Hindlimb muscle (tissue), 1 donor: ENCODE measurements at places on chromosomes 6 and 20.

GRCh38 chr6:151431337-151431736 lies 20.6 kb downstream of the RMND1 start:
- DNase-seq, result no peak

GRCh38 chr6:13164291-13164690 lies 164.0 kb downstream of the TBC1D7 start:
- no peak for DNase-seq

DNA sequence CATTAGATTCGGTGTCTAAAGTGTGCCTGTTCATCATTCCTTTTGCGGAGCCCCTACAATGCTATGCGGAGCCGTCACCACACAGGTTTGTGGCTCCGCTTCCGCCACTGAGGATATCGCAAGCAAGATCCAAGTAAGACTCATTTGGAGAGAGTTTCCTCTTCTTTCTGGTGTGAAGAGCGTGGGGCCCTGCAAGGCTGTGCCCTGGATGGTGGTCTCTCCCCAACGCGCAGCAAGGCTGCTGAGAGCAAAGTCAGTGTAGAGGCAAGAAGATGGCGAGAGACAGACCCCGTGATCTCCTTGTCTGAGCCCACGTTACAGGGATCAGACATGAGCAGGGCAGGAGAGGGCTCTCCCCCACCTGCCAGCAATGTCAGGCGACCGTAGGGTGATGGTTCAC lies 96.3 kb upstream of the AFDN start:
- DNase-seq, result no peak

DNA sequence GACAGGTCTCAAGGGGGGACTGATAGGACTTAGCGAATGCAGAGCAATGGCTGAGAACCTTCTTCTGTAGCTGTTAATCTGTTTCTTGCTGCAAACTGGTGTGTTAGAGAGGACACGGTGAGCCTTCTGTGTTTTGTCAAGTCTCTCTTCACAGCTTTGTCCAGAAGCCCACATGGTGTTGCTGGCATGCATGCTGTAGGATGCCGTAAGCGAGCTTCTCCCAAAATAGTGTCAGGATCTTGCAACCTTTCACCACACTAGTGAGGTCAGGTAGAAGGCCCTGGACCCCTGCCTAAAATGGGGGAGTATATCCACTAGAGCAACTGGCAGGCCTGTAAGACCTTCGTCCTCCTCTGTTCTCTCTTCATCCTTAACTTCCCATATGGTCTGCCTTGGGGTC lies 51.9 kb upstream of the GLP1R start:
- DNase-seq, result no peak

DNA sequence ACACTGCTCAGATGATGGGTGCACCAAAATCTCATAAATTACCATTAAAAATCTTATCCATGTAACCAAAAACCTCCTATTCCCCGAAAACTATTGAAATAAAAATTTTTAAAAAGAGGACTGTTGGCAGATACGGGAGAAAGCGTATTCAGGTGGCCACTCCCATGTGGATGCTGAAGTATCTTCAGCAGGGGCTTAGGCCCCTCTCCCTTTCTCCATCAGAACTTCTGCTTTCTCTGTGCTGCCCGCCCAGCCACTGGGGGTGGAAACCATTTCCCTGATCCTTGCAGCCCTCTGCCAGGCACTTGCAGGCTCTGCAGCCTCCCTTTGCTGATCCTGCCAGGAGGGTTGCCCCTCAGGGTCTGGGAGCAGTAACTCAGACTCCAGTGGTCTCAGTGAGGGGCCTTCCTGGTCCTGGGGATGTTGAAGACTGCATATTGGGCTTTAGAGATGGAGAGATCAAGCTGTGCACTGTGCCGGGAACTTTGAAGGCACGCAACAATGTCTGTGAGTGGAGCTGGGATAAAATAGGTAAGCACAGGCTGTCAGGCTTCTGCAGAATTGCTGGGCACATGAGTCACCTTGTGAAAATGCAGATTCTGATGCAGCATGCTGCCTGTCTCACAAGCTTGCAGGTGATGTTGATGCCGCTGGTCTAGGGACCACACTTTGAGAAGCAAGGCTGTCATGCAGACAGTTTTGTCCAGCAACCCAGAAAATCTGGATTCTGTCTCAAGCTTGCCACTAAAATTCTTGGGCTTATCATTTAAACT lies 59.6 kb downstream of the SLC24A3 start:
- no peak for DNase-seq

GRCh38 chr20:62651285-62652021 lies 9.2 kb downstream of the SLCO4A1 start:
- DNase-seq, result no peak

DNA sequence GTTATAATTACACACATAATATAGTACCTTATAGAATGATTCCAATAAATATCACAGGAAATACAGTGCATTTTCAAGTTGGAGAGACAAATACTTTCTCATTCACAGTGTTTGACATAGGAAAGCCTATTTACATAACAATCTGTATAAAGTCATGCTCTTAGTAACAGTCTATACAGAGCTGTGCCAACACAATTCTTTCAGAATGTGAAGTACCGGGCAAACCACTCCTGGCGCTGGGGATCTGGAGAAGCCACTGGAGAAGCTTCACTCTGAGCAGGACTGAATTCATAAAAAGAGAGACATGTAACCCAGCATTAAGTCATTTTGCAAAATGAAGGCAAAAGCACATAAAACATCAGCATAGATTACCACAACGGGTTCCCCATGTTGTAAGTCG lies 24.9 kb upstream of the MCM9 start:
- DNase-seq, result no peak

DNA sequence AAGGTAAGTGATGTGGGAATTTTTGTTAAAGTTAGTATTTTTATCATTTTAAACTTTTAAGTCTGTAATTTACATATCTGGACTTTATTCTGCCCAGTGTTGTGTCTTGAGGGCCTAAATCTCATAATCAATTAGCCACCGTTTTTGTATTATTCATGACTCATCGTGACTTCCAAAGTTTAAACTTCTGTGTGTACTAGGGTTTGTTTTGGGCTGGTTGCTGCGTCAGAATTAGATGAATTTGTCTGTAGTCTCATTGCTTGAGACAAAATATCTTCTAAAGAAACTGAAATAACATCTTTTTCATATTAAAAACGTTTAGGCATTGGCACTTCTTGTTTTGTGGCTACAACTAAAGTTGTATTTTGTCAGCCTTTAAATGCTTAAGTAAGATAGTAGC lies 41.3 kb downstream of the CDYL start:
- no peak for DNase-seq

DNA sequence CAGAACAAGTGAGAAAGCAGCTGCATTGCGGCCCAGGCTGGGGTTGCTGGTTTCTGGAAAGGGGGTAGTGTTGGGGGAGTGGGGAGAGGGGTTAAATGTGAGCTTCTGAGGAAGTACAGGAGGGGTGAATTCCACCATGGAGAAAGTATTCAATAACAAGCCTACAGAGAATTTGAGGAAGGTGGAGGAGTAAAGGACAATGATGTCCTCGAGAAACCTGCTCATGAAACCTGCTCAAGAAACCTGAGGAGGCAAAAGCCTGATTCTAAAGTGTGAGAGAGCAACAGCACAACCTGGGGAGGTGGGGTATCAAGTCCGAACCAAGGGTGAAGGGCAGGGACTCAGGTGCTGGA lies 138.3 kb upstream of the ESR1 start:
- DNase-seq, result no peak

DNA sequence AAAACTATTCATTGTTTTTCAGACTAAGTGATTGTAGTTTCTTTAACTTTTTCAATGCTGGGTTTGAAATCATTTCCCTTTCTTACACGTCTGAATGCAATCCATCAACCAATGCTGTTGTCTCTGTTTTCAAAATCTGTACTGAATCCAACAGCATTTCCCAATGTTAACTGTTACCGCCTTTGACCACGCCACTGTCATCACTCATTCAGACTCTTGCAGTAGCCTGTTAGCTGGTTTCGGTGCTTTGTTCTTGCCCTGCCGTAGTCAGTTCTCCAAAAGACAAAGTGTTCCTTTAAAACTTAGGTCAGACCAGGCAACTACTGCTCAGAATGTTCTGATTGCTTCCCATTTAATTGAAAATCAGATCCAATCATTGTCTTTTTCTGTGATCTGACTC lies 131.3 kb downstream of the PLCB4 start:
- no peak for DNase-seq

- no peak for DNase-seq
These were observed 230.2 kb downstream of the PRKN start for GRCh38 chr6:162497389-162497788.

GRCh38 chr20:22802296-22802695 lies 217.9 kb upstream of the FOXA2 start:
- DNase-seq, result no peak

DNA sequence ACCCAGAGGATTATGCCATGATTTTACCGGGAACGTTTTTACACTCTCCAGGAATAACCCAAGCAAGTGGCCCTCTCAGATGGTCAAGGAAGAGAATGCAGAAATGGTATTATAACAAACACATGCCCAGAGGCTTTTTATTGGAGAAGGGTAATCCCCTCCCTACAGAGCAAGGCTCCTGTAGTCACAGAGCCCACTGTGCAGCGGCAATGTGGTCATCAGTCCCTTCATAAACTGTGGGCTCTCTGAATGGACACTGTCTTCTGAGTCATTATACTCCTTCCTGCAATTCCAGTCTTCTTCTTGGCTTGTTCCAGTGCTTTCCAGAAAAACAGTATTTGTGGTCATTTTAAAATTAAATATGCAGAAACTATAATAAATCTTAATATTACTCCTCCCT lies 74.7 kb downstream of the LAMA4 start:
- no peak for DNase-seq

GRCh38 chr20:41538810-41539596 lies 79.2 kb downstream of the CHD6 start:
- DNase-seq, result no peak

- DNase-seq, result no peak
These were observed 31.5 kb downstream of the POM121L2 start for GRCh38 chr6:27280540-27281000.

GRCh38 chr20:51143652-51144051 lies 120.7 kb upstream of the KCNG1 start:
- DNase-seq, result no peak

DNA sequence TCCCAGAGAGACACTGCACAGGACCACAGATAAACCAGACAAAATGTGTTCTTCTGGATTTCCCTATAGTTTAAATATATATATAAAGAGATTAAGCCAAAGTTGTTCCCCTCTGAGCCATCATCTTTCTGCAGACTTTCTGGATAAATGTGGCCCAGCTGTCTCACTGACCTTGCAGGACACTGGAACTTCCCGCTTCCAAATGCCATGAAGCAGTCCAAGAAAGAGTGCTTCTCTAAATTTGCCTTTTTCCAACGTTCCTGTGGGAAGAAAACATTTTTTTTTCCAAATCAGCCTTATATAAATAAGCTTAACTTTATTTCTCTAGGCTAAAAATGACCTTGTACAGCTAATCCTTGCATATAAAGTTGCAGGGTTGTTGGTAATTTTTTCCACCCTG lies 65.7 kb downstream of the CYP39A1 start:
- peak; percentile 54 for DNase-seq

DNA sequence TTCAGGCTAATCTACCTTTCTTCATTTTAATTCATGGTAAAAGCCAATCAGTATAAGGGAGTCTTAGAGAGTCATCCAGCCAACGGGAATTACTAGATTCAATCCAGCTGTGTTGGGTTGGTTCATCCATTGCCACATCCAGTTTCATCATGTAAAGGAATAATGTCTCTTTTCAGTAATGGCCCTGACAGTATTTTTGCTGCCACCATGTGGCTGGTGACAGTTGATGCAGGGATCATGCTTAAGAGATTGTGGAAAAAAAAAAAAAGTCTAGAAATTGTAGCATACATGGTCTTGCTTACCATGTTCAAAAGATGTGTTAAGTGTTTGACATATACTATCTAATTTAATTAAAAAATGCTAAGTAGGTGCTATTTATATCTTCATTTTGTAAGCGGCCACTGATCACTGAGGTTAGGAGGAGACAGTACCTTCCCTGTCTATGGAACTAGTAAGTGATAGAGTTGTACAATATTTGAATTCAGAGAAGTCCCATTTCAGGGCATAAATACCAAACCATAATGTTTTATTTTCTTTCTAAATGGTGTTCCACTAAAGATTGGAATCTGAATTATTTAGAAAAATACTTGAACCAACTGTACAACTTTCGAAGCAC lies 135.9 kb downstream of the KHDRBS2 start:
- no peak for DNase-seq

DNA sequence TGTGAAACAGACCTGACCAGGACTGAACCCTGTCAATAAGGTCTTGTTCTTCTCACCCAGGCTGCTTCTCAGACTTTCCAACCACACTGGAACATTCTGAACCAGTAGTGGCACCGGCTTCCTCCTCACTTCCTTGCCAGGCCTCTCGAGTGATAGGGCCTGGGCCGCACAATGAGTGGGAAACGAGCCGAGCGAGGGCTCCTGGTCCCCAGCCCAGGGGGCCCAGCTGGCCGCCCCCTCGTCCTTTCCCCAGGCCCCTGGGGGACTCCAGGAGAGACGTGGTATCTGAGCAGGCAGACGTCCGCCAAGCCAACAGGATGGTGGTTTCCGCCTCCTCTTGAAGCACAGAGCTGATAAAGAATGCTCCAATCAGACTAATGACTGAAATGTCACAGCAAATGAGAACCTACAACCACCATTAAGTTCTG lies 117.9 kb downstream of the GMDS start:
- DNase-seq, result no peak

DNA sequence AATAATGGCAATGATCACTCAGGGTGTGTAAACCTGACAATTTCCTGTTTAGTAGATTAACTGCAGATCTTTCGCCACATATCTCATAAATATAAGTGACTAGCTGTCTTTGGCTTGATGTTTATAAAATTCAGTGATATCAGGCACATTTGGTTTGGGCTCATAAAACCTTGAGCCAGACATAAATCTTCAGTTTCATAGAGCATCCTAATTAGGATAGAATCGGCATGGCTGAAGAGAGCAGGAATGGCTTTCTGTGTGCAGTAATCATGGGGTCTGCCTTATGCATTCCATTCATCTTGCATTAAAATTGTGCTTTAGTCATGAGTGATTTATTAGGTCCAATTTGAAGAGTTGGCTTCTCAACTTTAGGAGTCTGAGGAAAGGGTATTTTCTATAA lies 27.2 kb downstream of the AIG1 start:
- DNase-seq, result no peak

GRCh38 chr6:156131221-156131903 lies 645.8 kb upstream of the ARID1B start:
- DNase-seq, result no peak

DNA sequence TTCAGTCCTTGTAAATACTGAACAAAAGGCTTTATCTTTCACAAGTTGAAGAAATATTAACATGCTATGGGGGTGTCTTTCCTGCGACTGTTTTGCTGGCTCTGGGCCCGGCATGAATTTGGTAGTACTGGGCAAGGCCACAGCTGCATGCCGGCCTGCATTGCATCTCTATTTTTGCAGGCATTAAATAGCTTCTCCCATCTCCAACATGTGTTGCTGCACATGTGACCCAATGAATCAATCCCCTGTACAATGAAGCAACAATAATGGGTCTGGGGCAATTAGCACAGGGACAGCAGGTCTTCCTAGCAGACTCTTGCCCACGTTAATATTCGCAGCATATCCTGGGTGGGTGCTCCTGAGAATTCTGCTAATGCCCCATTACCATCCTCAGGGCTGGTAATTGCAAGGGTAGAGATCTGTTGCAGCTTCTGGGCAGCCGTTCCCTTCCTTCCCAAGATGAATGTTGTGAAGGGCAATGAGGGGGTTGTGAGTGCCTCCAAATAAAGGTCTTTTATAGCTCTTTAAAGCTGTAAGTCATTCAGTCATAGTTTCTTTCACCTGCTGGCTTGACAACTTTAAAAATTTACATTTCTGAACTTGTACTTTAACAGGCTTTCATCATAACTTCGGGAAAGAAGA lies 24.3 kb upstream of the CDYL start:
- no peak for DNase-seq

GRCh38 chr6:162829013-162829742 lies 101.4 kb downstream of the PACRG start:
- DNase-seq, result no peak
